ENCODE measurements at places on chromosomes 12 and 14.
A peak's percentile ranks its signal among the peaks of the same experiment; 100 is the strongest.

DNA sequence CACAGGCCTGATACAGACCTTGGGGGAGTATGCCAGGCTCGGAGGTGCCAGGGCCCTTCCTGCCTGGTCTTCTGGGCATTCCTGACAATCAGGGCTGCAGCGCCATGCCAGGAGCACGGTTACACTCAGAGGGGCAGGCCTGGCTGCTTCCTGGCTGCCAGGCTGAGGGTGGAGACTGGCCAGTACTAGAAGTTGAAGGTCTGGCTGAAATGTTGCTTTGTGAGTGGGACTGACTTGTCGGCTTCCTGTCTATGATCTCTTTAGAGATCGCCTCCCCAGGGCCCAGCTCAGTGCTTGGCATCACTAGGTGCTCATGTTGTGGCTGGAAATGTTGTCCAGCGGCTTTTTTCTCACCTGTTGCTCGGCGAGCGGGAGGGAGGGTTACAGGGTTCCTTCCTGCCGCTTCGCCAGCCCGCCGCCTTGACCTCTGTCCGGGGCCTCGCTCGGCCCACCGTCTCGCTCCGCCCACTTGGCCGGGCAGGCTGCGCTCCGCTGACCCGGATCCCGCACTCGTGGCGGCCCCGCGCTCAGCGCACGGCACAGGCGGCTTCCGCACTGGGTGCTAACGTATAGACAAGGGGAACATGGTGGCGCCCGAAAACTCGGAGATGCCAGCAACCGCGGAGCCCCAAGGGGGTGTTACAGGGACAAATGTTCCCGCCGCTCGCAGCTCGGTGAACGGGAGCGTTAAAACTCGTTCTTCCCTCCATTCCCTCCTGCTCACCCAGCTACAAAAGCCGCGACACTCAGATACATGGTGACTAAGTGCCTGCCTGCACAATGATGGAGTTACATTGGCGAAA lies 32.6 kb downstream of the PAPLN start:
- no peak for DNase-seq

GRCh38 chr12:124354400-124354799 lies 59.5 kb downstream of the RFLNA start:
- DNase-seq: no peak

GRCh38 chr12:107126796-107127481 lies 33.6 kb upstream of the CRY1 start:
- DNase-seq: peak; percentile 58

- DNase-seq: no peak
Observed at GRCh38 chr12:115983226-115983798, 294.2 kb downstream of the MED13L start.

DNA sequence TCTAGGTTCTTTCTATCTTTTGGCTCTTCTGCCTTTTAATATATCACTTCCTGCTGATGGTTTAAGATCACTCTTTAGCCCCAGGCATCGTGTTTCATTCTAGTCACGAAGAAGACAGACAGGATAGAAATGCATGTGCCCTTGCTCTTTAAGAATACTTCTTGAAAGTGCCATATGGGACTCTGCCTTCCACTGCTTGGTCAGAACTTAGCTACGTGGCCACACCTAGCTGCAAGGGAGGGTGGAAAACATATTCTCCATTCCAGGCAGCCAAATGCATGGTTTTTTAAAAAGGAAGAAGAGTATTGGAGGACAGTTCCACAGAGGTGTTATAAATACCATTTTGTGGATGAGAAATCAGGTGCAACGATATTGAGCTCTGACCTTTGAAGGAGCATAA lies 143.3 kb downstream of the KLRB1 start:
- DNase-seq: no peak

Measured in amniotic stem cell (primary cell).